ENCODE measurements at places on chromosomes 4 and X.
A peak's percentile ranks its signal among the peaks of the same experiment; 100 is the strongest.

- H3K27ac ChIP-seq: no peak overlapping the region
- no peaks in the 10 kb centered on the region for H3K4me1 ChIP-seq
- no peak for DNase-seq
- H3K27me3 ChIP-seq: no peaks in the 10 kb centered on the region
- no peaks in the 10 kb centered on the region for H3K36me3 ChIP-seq
Measured at GRCh38 chr4:66451741-66452140, 781.5 kb upstream of the EPHA5 start.

DNA sequence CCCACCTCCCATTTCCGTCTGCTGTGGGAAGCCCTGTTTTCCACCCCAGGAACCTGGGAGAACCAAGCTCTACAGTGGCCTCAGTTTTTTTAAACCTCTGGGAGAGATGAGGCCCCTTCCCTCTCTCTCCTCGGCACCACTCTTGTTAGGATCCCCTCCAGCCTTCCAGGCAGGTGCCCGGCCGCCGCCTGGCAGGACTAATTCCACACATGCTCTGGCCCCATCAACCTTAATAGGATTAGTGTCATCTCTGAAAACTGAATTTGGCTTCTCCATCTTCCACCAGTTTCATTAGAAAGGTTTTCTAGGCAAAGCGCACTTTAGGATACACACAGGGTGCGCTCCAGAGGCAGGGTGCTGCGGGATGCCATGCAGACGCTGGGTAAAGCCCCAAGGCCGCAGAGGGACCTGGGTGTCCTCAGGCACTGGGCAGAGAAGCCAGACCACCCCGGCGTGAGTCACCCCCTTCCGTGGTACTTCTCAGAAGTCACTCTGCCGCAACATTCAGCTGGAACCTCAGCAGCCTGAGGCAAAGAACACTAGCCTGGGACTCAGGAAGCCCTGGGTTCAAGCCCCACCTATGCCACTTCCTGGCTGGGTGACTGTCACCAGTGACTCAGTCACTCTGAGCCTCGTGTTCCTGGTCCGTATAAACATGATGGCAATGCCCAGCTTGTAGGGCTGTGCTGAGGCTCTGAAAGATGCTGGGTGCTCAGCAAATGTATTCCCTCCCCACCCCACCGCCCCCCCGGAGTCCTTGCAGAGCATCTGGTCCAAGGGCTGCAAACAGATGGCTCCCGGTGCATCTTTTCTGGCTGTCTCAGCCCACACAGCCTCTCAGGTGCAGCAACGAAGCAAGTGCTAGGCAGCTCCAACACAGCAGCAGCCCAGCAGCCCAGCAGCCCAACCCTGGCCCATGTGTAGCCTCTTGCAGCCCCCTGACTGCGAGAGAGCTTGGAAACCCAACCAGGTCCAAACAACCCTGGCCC is 29.1 kb downstream of the PPP2R2C start:
- DNase-seq: no peak
- no peaks in the 10 kb centered on the region for H3K36me3 ChIP-seq
- H3K27ac ChIP-seq: no peak overlapping the region
- H3K4me3 ChIP-seq: no peak overlapping the region
- no peaks in the 10 kb centered on the region for H3K4me1 ChIP-seq
- H3K27me3 ChIP-seq: no peaks in the 10 kb centered on the region

DNA sequence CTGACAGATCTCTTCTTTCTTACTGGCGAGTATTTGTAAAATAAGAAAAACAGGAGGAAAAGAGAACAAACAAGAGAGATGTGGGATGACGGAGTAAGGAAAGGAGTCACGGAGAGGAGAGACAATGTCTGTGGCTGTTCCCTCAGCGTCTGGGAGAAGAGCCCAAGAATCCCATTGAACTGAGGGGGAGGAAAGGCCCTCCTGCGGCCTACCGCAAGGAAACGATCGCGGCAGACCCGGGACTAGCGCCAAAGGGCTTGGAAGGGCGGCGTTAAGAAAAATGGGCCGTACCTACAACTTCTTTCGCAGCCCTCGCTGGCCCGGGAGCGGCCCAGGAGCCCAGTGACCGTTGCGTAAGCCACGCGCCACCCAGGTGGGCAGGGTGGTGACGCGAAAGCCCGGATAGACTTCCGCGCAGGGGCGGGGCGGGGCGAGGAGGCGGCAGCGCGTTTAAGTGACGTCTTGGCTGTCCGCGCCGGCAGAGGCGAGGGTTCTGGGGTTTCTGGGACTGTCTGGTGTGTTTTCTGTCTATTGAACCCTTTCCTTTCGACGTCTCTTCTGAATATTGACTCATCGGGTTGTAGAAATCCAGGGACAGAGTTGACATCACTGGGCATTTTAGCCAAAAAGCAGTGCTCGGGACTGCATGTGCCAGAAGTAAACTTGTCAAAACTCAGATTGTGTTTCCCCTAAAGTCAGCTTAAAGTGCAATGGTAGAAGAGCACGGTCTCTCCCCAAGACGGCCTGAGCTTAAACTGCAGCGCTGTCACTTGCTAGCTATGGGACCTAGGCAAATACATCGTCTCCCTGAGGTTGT is at the start of gene SLC9B1:
Gene SLC9B1 (minus strand): TSS at position 398 of the 817 bp plus-strand sequence. CDS start 27,994 bp downstream, outside the sequence.
- H3K4me1 ChIP-seq: peaks cover 18% of the 10 kb centered on the region
- no peaks in the 10 kb centered on the region for H3K27me3 ChIP-seq
- H3K36me3 ChIP-seq: peaks cover 2% of the 10 kb centered on the region
- DNase-seq: peak; percentile 95
- H3K27ac ChIP-seq: peak within 1 kb of the TSS; percentile 98
- H3K4me3 ChIP-seq: peak within 1 kb of the TSS; percentile 94

- H3K4me3 ChIP-seq: no peak overlapping the region
- H3K4me1 ChIP-seq: peaks cover 1% of the 10 kb centered on the region
- no peaks in the 10 kb centered on the region for H3K36me3 ChIP-seq
Measured at GRCh38 chr4:7739918-7740865, 199.5 kb downstream of the AFAP1 start.

GRCh38 chr4:70559924-70560323 is 32.1 kb upstream of the AMBN start:
- peaks cover 4% of the 10 kb centered on the region for H3K4me1 ChIP-seq
- H3K4me3 ChIP-seq: no peak overlapping the region
- no peaks in the 10 kb centered on the region for H3K36me3 ChIP-seq
- H3K27me3 ChIP-seq: no peaks in the 10 kb centered on the region
- DNase-seq: no peak

GRCh38 chrX:137118136-137118535 is 84.3 kb upstream of the GPR101 start:
- H3K27ac ChIP-seq: no peak overlapping the region
- no peaks in the 10 kb centered on the region for H3K27me3 ChIP-seq
- H3K4me1 ChIP-seq: no peaks in the 10 kb centered on the region

DNA sequence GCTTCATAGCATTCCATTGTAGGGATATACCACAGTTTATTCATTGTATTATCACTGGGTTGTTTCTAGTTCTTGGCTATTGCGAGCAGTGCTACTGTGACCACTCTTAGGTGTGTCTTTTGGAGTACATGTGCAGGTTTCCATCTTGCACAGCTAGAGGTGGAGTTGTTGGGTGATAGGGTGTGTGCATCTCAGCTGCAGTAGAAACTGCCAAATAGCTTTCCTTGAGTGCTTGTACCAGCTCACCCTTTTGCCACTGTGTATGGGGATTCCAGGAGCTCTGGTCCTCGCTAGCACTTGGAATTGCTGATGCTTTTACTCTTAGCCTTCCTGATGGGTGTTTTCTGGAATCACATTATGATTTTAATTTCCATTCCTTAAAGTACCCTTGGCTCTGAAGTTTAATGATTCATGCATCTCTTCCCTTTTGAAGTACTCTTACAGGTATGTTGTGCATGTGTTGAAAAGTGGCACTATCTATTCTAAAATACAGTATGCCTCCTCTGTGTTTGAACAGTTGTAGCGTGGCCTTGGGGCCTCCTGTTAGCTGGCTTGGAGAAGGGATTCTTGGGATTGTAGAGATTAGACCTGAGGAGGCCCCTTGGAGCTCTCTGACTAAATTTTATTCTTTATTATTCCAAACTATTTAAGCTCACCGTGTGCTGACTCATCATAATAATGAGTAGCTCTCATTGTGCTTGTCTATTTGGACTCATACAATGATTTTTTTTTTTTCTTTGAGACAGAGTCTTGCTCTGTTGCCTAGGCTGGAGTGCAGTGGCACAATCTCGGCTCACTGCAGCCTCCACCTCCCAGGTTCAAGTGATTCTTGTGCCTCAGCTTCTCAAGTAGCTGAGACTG is 38.4 kb downstream of the HTT start:
- peaks cover 48% of the 10 kb centered on the region for H3K36me3 ChIP-seq
- H3K4me1 ChIP-seq: no peaks in the 10 kb centered on the region
- no peaks in the 10 kb centered on the region for H3K27me3 ChIP-seq
- no peak for DNase-seq

DNA sequence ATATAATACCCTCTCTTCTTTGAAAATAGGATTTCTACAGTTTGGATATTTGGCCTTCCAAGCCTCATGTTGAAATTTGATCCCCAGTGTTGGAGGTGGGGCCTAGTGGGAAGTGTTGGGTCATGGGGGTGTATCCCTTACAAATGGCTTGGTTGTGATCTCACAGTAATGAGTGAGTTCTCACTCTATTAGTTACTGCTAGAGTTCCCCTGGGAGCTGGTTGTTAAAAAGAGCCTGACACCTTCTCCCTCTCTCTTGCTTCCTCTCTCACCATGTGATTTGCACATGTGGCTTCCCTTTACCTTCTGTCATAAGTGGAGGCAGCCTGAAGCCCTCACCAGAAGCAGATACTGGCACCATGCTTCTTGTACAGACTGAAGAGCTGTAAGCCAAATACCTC is 73.9 kb downstream of the HDAC8 start:
- H3K27me3 ChIP-seq: no peaks in the 10 kb centered on the region
- peaks cover 5% of the 10 kb centered on the region for H3K36me3 ChIP-seq
- H3K4me1 ChIP-seq: no peaks in the 10 kb centered on the region
- no peak overlapping the region for H3K4me3 ChIP-seq
- no peak overlapping the region for H3K27ac ChIP-seq

DNA sequence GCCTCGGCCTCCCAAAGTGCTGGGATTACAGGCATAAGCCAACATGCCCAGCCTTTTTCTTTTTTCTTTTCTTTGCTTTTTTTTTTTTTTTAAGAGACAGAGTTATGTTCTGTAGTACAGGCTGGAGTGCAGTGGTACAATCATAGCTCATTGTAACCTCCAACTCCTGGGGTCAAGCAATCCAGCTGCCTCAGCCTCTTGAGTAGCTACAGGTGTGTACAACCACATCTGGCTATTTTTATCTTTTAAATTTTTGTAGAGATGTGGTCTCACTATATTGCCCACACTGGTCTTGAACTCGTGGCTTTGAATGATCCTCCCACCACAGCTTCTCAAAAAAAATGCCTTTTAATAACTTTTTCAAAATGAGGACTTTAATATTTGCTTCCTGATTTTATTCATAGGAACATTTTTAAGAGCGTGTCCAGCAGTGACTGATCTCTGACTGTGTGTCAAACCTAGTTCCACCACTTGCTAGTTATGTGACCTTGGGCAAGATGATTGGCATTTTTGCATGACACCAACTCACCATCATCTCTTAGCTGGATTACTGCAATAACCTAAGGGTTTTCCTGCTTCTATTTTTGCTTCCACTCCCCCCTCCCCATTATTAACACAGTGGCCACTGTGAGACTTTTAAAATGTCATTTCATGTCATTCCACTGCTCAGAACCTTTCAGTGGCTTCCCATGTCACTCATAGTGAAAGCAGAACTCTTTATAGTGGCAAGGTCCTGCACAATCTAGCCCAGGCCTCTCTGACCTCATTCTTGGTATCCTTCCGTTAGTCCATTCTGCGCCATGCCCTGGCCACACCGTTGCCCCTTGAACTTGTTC is 4.5 kb upstream of the TNIP3 start:
- peaks cover 1% of the 10 kb centered on the region for H3K36me3 ChIP-seq
- H3K4me3 ChIP-seq: no peak overlapping the region
- H3K27ac ChIP-seq: no peak overlapping the region
- peaks cover 25% of the 10 kb centered on the region for H3K4me1 ChIP-seq
- peaks cover 26% of the 10 kb centered on the region for H3K27me3 ChIP-seq
- DNase-seq: no peak

GRCh38 chr4:185344743-185345538 is 50.8 kb downstream of the LRP2BP start:
- peaks cover 28% of the 10 kb centered on the region for H3K4me1 ChIP-seq
- H3K4me3 ChIP-seq: peak overlapping the region; percentile 63
- DNase-seq: no peak
- H3K36me3 ChIP-seq: peaks cover 31% of the 10 kb centered on the region
- H3K27ac ChIP-seq: peak overlapping the region; percentile 74

DNA sequence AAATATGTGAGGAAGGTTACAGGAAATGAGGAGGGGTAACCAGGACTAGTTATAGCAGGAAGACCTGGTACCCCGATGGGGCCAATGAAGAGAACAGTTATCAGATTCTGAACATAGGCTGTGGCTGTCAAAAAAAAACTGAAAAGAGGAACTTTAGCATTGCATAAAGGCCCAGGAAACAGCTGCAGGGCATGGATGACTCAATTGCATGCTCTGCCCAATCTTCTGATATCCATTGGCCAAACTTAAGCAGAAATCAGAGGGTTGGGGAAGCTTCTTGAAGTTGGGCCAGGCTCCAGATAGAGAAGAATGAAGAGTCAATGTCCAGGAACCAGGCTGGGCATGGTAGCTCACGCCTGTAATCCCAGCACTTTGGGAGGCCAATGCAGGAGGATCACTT is 1222.4 kb upstream of the PRKX start:
- no peak for DNase-seq
- H3K36me3 ChIP-seq: no peaks in the 10 kb centered on the region
- H3K27ac ChIP-seq: no peak overlapping the region
- no peaks in the 10 kb centered on the region for H3K27me3 ChIP-seq

GRCh38 chr4:45004847-45005565 is 278.6 kb upstream of the GNPDA2 start:
- no peaks in the 10 kb centered on the region for H3K36me3 ChIP-seq
- H3K27me3 ChIP-seq: no peaks in the 10 kb centered on the region
- no peak overlapping the region for H3K4me3 ChIP-seq
- no peak overlapping the region for H3K27ac ChIP-seq
- DNase-seq: no peak

GRCh38 chr4:15938182-15938581 is 358 bp downstream of the FGFBP1 start:
- H3K27ac ChIP-seq: no peak overlapping the region
- no peaks in the 10 kb centered on the region for H3K36me3 ChIP-seq
- H3K4me3 ChIP-seq: no peak overlapping the region
- peaks cover 10% of the 10 kb centered on the region for H3K27me3 ChIP-seq
- no peaks in the 10 kb centered on the region for H3K4me1 ChIP-seq

DNA sequence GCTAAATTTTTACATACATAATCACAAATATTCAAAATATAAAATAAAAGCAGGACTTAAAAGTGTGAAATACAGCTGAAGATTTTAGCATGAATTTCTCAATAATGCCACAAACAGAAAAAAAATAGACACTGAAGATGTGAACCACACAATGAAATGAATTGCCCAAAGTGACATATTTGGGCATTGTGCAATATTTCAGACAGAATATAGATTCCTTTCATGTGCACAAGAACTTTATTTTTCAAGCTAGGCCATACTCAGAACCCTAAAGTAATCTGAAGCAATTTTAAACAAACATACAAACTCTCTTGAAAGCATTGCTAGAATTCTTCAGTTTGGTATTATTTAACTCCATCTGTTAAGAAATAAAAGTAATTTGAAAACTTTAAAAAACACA is 764.1 kb downstream of the STIM2 start:
- H3K27me3 ChIP-seq: no peaks in the 10 kb centered on the region
- H3K36me3 ChIP-seq: no peaks in the 10 kb centered on the region
- H3K4me1 ChIP-seq: no peaks in the 10 kb centered on the region
- no peak overlapping the region for H3K4me3 ChIP-seq
- no peak overlapping the region for H3K27ac ChIP-seq

- peaks cover 43% of the 10 kb centered on the region for H3K4me1 ChIP-seq
- peak overlapping the region; percentile 97 for H3K4me3 ChIP-seq
- DNase-seq: no peak
Measured at GRCh38 chr4:183445097-183445428, 627 bp downstream of the CDKN2AIP start.
